RPMI8226 (cell line): ENCODE measurements at places on chromosomes 3 and 15.

- DNase-seq: no peak
Observed at GRCh38 chr3:49799761-49800160, at the start of gene CDHR4. Gene CDHR4, minus strand, starts transcription at chr3:49799873. Its CDS starts 61 bp downstream, at chr3:49799812.

GRCh38 chr3:16890597-16891333 lies 6.0 kb downstream of the PLCL2 start:
- DNase-seq: no peak

DNA sequence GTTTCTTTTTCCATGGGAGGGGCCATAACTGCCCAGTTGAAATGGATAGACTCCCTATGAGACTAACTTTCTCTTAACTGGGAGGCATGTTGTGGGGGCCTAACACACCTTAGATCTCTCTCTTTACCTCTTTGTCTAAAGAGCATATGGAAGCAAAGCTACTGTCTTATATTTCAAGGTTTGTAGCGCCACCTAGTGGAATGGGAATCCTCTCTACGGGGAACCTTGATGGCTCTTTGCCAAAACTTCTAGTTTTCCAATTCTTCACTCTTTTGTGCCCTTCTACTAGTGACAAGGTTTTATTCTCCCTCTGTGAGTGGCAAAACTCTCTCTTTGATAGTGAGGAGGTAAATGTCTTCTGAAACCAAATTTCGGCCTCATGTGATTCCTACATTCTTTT lies 1030.4 kb upstream of the CADM2 start:
- peak; percentile 76 for DNase-seq

- DNase-seq: no peak
Observed at GRCh38 chr3:18687286-18687685, 262.1 kb upstream of the SATB1 start.

GRCh38 chr15:88992216-88992615 lies 79.0 kb upstream of the MFGE8 start:
- DNase-seq: no peak

- no peak for DNase-seq
Observed at GRCh38 chr3:125220183-125220582, 7.6 kb upstream of the SLC12A8 start.

DNA sequence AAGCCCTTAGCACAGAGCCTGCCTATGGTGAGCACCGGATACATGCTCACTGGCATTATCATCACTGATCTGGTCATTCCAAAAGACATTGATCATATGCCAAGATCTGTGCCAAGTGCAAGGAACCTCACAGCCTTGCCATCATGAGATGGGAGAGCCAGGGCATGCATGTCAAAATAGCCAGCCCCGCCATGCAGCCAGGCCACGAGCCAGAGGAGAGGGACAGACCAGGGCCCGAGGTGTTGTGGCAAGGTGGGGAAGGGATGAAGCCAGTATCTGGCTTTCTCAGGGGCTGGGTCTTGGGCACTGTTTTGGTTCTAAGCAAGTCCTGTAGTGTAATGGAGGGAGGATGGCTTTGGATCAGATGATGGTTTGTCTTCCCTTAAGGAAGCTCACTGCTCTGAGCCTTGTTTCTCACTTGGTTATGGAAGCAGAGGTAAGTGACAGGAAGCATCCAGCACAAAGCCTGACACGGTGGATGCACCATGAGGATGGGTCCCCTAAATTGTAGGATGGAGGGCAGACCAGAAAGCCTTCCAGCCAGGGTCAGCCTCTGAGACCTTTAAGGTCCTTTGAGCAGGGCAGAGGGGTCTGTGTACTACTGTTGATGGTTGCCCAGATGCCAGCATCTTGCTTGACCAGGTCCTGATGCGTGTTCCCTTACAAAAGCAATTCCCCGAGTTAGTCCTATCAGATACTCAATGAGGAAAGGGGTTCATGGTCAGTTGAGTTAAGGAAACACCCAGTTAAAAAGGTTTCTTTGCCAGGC lies 247.7 kb upstream of the TLE3 start:
- DNase-seq: no peak

GRCh38 chr3:119550192-119550910 lies 9.1 kb downstream of the CD80 start:
- no peak for DNase-seq

- DNase-seq: no peak
Observed at GRCh38 chr3:42213417-42213816, 52.6 kb downstream of the CCK start.

DNA sequence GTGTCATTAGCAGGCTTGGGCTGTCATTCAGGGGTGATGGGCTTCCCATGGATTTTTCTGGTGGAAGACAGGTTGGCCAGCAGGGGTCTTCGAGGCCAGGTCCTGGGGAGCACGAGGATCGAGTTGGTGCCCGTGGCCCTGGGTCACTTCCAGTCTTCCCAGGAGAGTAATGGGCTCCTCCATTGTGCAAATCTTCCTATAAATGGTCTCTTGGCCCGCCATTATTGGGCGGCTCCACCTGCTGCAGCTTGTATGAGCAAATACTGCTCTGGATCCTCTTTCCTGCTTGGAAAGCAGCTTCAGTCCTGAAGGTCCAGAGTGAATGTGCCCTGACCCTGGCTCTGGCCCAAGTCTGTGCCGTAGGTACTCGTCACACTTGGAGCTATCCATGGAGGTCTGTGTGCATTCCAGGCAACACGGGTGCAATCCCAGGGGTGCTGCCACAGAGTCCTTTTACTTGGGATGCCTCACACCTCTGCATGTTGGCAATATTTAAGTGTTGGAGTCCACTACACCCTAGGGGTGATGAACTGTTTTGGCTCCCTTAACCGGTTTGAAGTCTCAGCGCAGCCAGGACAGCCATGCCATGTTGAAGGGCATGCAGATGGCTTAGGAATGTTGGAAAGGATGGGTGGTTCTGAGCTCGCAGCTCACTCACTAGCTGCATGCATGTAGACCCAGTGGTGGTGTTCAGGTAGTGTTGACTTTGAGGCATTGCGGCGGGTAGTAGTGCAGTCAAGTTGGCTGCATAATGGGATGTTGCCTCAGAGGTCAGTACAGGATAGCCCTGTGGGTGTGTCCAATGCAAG lies 97.6 kb downstream of the SNRPN start:
- DNase-seq: no peak

GRCh38 chr15:92226020-92226612 lies 167.6 kb upstream of the ST8SIA2 start:
- peak; percentile 37 for DNase-seq

- DNase-seq: peak; percentile 76
Observed at GRCh38 chr3:102059145-102059943, 210.0 kb downstream of the NFKBIZ start.

- DNase-seq: no peak
Observed at GRCh38 chr15:88207565-88207964, 49.0 kb downstream of the NTRK3 start.

DNA sequence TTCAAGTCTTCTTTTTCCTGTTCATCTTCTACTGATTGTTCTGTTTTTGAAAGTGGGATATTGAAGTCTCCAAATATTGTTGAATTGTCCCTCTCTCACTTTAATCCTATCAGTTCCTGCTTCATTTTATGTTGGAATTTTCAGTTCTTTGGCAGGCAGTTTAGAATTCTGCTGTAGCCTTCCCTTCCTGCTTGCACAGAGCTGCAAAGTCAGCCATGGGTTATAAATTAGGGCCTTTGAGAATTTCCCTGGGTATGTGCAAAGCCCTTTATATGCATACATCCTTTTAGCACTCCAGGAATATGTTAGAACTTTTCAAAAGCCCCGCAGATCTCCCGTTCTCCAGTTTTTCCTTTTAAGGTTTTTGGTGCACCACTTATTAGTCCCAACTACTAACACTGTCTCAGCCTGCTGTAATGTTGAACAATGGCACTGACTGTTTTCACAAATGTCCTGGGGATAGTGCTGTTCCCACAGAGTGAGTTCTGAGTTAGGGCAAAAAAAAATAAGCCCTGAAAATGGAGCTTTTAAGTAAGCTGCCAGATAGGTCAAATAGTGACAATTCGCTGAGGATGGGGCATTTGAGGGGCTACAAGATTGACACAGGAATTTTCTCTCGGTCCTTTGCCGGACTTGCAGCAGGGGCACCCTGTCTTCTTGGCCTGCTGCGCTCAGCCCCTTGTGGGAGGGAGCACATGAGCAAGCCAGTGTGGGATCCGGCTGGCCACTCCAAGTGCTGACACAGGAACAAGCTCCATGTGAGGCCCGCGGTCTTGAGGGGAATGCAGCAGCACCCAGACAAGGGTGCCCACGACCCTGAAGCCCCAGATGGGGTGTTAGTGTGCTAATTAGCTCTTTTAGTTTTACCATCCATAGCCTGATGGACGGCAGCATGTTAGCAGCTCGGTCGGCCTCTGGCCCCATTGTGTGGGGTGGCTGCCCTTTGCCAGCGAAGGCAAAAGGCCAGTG lies 96.0 kb downstream of the VPS8 start:
- DNase-seq: no peak

DNA sequence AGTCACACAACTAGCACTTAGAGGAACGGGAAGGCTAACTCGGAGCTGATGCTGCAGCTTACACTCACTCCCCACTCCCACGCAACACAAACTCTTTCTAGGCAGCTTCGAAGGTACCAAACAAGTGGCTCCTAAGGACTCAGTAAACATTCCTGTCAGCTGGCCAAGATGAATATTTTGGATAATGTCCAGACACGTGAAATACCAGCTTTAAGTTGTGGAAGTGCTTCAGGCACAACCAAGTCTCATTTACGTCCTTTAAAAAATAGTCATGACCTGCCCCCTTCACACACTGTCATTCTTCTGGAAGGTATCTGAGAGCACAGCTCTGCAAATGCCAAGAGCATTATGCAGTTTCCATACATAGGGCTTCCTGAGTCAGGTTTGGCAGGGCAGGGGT lies 1005.9 kb upstream of the CFAP20DC start:
- no peak for DNase-seq

DNA sequence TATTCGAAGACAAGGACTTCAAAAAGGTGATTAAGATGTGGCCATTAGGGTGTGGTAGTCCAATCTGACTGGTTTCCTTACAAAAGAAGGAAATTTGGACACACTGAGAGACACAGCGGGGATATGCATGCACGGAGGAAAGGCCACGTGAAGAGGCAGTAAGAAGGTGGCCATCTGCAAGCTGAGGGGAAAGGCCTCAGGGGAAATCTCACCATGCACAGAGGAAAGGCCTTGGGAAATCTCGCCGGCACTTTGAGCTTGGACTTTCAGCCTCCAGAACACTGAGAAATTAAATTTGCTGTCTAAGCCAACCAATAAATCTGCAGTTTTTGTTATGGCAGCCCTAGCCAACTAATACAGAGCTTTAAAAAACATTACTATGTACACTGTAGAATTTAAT lies 78.8 kb downstream of the DLG1 start:
- no peak for DNase-seq

GRCh38 chr15:32718821-32719716 lies 1.3 kb downstream of the GREM1 start:
- DNase-seq: no peak

- DNase-seq: no peak
Observed at GRCh38 chr3:161975201-161975600, 478.6 kb downstream of the OTOL1 start.
